Mucosa of descending colon (tissue), 3 donors: ENCODE measurements at places on chromosomes 2 and 18. TPM values are rescaled to one million over a fixed set of nuclear protein-coding genes. Genes with fewer than 3 reads are reported as not detected.
A peak's percentile ranks its signal among the peaks of the same experiment; 100 is the strongest.

Gene GKN2
- total RNA-seq: not detected

Gene MDH1B
- 0.34 TPM for total RNA-seq

Gene STAT4
- total RNA-seq: 2.7 TPM

Gene CELF4
- 0.32 TPM for total RNA-seq

Gene SCTR
- total RNA-seq: 0.32 TPM

Gene ST8SIA5
- 0.20 TPM for total RNA-seq

Gene CFAP65
- total RNA-seq: 0.09 TPM

DNA sequence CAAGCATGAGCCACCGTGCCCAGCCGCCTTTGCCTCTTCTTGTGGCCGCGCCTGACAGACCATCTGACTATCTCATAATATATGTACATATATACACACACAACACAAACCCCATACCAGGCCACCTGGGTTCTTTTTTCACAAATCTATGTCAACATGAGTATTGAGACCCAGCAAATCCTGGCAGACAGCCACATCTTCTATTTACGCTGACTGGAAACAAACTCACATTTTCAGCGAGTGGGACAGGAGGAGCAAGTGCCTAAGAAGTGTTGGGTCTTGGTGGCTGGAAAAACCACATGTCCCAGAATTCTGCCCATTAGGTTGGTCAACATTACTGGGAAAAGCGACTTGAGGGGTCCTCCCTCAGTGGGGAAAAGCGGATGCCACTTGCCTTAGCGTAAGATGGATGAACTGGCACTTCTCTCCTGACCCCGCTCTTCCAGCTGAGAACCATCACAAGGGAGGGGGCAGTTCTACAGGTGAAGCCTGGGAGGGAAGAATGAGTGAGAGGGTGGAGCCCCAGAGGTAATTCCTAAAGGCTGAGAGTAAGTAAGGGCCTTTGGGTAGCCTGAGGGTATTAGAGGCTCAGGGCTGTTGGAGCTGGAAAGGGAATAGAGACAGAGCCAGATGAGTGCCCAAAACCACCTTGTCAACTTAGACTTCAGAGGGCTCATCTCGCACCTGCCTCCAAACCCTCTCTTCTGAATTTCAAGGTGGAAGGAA is 1.9 kb downstream of the SCYGR3 start:
- no peak for DNase-seq

- DNase-seq: no peak
These were observed 184.2 kb downstream of the CTIF start for GRCh38 chr18:48723016-48723415.

GRCh38 chr18:11828786-11829432 is 22.3 kb upstream of the CHMP1B start:
- DNase-seq: no peak

- DNase-seq: no peak
These were observed 49.3 kb upstream of the YWHAQ start for GRCh38 chr2:9680082-9680481.

DNA sequence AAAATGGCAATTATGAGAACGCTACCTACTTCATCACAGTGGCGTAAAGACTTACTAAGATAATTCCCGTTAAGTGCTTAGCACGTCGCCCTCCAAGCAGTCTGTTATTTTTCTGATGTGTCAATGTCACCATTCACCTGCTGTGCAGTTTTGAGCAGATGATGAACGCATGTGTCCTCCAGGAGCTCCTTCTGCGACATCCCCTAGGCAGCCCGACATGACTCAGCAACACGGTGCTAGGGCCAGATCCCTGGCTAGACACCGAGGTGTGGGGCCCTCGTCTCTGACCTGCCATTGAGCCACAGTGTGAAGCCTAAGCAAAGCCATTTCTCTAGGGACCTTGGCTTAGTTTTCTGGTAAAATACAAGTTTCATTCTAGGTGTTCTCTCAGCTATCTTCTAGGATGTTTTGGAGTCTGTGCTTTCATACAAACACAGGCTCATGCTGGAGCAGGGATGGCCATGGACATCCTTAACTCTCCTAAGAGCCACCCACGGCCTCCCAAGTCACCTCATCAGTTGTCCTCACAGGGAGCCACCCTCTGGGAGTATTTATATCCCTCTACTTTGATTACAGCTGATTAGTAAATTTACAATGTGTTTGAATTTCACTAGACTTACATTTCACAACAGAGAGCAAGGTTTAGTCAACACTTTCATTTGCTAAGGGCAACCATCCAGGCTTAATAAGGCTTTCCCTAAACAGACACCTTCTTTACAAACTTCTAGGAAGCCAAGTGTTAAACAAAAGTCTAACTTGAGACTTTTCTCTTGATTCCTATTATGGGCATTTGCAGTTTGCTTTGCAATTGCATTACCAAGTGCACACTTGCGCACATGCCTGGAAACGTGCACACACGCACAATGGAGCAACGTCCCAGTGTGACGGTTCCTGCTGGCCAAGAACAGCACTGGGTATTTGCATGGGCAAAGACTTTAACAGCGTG is 376.8 kb upstream of the ID2 start:
- DNase-seq: no peak

DNA sequence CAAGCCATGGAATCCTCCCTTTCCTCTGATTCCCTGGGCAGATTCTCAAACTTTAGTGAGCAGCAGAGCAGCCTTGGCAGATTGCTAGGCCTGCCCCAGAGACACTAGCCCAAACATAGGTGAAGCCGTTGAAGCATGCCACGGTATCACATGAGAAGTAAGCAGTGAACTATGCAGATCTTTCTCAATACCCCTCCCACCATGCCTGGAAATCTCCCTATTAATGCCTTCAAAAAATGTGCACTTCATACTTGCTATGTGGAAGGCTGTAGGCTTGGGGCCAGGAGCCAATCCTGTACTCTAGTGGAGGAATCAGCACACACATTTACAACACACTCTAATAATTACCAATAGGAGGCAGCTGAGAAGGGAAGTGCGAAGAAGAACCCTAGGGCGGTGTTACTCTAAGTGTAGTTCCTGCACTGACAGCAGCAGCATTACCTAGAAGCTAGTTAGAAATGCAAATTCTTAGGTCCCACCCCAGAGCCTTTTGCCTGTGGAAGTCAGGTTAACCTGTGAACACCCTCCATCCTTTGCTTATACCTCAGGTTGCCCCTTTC is 305.1 kb upstream of the SPRED2 start:
- no peak for DNase-seq

DNA sequence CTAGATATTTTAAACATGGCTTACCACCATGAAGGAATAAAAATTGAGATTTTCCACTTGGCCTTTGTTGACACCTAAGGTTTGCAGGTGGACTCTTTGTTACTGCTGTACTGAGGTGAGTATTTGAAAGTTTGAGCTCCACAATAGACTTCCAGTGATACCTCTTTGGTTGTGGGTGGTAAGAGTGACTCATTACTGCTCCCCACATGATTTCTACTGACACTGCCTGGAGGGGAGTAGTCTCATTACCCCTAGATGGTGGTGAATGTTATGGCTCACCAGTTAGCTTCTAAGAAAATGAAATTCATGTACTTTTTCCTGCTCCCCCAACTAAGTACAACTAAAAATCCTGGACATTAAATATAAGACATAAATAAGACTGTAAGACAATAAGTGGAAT is 1183.1 kb upstream of the TMEFF2 start:
- DNase-seq: no peak

- DNase-seq: no peak
These were observed 752.8 kb upstream of the CELF4 start for GRCh38 chr18:38318416-38318815.

GRCh38 chr18:36792634-36793283 is 36.0 kb downstream of the TPGS2 start:
- no peak for DNase-seq

DNA sequence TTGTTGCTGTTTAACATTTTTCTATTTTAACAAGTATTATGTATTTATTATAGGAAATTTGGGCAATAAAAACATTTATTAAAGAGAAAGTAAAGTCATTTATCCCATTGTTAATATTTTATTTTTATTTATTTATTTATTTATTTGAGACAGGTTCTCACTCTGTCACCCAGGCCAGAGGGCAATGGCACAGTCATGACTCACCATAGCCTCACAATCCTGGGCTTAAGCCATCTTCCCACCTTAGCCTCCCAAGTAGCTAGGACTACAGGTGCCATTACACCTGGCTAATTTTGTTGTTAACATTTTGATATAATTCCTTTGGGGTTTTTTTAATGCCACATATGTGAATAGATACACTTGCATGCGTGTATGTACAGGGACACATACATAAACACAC is 165.9 kb upstream of the STON1 start:
- DNase-seq: no peak

DNA sequence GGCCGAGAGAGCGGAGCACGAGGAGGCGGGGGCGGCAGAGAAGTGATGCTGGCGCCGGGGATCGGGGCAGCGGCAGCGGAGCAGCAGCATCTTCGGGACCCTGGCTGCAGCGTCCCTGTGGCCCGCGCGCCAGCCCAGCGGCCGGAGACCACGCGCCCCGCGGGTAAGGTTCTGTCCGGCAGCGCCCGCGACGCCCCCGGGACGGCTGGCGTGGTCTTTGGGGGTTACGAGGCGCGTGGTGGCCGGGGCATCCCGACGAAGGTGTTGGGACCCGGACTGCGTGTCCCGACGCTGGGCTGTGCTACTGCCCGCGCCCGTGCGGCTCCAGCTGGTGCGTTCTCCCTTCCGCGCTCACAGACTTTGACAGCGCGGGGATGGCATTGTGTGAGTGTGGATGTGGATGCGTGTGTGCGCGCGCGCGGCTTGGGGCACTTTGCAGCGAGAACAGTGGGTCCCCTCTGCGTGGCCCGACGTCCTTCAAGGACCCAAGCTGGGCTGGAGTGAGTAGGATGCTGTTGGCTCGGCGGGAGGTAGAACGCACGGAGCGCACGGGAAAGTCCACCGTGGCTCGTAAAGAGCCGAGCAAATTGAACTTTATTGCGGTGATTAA is 405.0 kb downstream of the XIRP2 start:
- peak; percentile 33 for DNase-seq
